ENCODE measurements at places on chromosomes 6 and 20.

DNA sequence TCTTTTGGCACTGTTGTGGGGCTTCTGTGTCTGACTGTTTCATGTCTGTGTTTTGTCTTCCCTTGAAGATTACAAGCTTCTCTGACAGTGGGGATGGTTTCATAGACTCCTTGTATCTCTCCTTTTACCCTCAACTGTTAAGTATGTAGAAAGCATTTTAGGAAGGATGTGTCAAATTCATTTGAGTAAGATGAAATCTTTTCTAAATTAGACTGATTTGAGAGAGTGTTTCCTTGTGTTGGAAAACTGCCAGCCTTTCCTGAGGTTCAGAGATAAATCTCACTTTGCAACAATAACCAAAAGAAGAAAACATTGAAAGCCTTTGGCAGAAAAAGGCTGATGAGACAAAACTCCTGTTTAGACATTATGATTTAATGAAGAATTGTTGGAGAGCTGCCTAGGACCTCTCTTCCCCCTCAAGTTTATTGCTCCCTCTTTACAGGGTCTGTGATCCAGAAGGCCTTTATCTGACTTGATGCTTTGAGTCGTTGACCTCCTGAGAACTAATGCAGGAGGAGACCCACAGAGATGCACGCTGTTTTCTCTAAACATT lies 68.3 kb downstream of the ANKS1A start:
- no peak for DNase-seq

DNA sequence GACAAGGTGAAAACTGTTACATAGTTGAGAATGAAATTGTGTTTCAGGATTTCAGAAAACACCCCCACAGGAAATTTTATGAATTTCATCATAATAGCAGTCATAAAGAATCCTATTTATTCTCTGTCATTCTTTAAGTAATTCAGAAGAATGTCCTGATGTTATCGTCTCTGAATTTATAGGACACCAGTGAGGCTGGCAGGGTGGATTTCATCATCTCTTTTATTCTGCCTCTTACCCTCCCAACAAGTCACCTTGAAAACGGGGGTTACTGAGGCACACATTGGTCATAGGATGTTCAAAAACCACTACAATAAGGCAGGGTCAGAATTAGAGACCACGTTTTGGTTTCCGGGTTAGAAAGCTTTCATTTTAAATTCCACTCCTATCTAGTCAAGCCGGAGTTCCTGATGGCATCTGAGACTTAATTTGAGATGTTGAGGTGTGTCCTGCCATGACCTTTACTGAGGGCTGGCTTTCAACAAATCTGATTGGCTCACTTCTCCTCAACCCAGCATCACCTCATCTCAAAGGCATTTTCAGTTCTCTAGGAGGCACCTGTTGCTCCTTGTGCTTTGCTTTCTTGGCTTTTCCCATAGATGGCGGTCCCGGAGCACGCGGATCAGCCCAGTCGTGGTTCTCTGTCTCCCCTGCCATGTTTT lies 230.6 kb upstream of the SUPT3H start:
- DNase-seq: peak; percentile 69

- no peak for DNase-seq
Measured at GRCh38 chr6:105619971-105620741, 217.3 kb upstream of the PREP start.

GRCh38 chr20:49187330-49187850 lies 744 bp downstream of the STAU1 start:
- no peak for DNase-seq

DNA sequence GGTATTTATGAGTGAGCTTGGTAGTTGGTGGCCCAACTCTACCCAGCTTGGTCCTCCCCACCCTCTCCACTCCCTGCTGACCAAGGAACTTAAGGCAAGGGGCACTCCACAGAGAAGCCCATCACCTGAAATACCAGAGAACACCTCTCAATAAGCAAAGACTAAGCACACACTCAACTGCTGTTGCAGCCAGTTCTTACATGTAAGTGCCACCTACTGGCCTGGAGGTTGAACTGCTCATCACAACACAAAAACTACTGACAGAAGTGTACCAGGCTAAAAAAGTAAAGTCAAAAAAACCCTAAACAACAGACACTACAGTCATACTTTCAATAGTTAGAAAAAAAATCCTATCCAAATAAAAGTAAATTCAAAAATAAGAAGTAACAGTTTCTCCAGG lies 146.2 kb downstream of the FAM83B start:
- DNase-seq: no peak

DNA sequence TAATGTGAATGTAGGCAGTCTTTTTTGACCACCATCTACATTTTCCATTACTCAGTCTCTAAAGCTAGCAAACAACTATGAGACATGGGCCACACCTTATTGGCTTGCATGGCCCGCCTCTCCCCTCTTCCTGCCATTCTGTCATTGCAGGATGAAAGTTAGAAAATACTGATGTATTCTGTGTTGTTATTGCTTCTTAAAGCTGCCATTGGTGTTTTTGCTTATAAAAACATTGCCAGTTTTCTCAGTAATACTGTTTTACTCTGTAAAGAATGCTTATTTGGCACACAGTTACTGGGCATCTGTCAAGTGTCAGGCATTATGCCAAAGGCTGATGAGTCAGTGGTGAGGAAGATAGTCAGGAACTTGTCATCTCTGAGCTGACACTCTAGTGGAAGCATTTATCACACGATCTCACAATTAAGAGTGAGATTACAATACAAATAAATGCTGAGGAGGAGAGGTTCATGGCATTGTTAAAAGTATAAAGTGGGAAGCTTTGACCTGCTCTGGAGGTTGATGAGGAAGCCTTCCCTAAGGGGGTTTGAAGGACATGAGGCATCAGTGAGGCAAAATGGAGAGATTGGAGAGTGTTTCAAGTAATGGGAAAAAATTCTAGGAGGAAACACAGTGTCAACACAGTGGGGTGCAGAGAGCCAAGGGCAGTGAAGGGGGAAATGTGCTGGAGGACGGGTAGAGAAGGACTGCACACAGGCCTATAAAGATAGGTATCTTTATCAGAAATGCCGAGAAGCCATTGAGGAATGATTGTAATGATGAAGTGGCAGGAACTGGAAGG lies 14.7 kb downstream of the KLHL32 start:
- peak; percentile 78 for DNase-seq

- DNase-seq: no peak
Measured at GRCh38 chr6:12138936-12139335, 126.8 kb downstream of the HIVEP1 start.
